ENCODE measurements at places on chromosomes 5 and 9.

GRCh38 chr5:148830211-148830610 is 3.8 kb downstream of the ADRB2 start:
- DNase-seq = no peak

DNA sequence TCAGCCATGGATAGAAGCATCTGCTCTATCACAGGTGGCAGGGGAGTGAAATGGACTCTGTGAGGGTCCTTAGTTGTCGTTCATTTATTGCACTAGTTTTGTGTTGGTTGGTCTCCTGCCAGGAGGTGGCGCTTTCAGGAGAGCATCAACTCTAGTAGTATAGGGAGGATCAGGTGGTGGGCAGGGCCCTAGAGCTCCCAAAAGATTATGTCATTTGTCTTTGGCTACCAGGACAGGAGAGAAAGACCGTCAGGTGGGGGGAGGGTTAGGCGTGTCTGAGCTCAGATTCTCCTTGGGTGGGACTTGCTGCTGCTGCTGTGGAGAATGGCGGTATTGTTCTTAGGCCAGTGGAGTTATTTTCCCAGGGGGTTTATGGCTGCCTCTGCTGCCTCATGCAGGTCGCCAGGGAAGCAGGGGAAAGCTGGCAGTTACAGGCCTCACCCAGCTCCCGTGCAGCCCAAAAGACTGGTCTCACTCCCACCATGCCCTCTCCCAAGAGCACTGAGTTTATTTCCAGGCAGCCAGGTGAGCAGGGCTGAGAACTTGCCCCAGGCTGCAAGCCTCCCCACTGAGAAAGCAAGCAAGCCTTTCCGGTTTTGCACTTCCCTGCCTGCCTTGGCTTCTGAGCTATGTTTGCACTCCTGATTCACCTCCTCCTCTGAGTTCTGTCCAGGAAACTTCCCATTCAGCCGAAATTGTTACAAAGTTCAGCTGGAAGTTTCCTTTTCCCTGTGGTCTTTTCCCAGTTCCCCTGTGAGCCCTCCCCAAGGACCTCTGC is 317.3 kb downstream of the TAF11L14 start:
- no peak for DNase-seq

DNA sequence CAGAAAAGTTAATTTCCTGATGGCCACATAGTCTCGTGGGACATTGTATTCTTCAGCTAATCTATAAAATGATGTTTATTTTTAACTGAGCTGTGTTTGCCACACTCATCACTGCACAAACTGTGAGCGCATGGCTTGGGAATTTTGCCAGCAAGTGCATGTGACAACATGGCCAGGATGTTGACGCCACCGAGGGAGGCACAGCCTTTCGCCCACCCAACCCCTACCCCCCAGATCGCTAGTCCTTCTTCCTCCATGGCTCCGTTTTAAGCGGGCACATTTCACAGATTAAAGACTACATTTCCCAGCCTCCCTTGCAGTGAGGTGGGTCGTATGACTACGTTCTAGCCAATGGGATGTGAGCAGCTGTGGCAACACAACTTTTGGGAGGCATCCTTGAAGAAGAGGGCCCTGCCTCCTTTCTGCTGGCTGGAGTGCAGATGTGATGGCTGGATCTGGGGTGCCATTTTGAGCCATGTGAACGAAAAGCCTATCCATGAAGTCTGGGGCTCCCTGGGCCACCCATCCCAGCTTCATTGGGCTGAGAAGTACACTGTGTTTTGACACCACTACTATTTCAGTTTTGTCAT is 7.9 kb downstream of the NRARP start:
- DNase-seq = peak; percentile 30

- no peak for DNase-seq
Observed at GRCh38 chr9:69834591-69835184, 14.1 kb downstream of the CFAP95 start.

DNA sequence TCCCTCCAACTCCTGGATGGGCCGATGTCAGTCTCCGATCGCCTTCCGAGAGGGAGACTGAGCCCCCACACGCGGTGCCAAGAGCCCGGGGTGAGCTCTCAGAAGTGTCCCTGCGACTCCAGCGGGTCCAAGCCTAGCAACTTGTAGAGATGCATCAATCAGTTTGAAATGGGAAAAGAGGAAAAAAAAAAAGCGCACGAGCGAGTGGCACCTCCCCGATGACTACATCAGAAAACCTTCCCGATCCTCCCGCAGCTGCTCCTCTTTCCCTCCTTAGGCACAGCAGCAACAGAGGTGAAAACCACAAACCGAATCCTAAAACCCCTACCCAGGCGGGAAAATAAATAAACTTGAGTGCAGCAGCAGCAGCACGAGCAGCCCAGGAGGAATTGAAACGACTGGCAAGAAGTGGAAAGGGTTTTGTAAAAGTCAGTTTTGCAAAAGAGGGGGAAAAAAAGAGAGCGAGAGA is 1.0 kb upstream of the EFNA5 start:
- peak; percentile 56 for DNase-seq

GRCh38 chr5:126961702-126962101 is 68.7 kb downstream of the MARCHF3 start:
- DNase-seq = peak; percentile 24

DNA sequence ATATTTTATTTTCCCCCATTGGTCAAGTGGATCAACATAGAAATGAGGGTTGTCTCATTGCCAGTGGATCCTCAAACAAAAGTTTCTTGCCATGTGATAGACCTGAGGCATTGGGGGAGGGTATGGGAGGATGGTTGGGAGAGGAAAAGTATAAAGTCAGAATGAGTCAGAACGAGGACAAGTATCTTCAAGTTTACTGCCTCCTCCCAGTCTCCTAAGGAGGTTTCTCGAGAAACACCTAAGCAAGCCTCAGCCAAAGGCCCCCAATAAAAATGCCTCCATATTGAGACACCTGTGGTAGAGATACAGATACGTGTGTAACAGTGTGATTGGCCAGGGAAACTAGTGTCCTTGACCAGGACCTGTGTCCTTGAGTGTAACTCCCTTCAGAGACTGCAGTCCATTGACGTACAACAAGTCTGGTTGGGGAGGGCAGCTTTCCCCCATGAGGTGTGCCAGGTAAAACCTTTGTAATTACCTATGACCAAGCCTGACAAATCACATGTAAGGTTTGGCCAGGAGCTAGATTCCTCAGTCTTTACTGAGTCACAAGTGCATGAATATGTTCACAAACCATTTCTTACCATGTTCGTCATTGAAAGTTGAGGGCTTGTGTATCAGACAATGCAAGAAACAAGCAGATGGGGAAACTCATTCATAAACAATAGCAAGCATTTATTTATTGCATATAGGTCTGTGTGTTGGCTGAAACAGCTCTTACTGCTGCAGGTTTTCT is 198.6 kb upstream of the SH3GL2 start:
- DNase-seq = no peak

- no peak for DNase-seq
Observed at GRCh38 chr5:102018690-102019089, 277.4 kb downstream of the SLCO4C1 start.

GRCh38 chr5:109942646-109943045 is 252.9 kb downstream of the MAN2A1 start:
- no peak for DNase-seq

DNA sequence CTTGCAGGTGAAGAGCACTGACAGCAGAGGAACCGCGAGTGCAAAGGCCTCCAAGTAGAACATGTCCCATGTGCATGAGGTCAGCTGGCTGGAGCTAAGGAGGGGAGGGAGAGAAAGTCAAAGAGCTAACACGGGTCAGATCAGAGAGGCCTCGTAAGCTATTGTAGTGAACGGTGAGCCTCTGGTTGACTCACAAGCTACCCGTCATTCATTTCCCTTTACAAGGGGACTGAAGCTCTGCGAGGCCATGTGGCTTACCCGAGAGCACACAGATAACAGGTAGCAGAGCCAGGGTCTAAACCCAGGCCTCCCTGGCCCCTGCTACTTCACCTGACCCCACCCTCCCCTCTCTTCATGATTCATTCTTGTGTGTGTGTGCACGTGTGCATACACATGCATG is 152.7 kb upstream of the ADRA1B start:
- no peak for DNase-seq

- DNase-seq = no peak
Observed at GRCh38 chr9:122031157-122031556, 62.0 kb downstream of the TTLL11 start.

GRCh38 chr5:163880302-163880701 is 374.9 kb downstream of the MAT2B start:
- DNase-seq = no peak

GRCh38 chr5:51378448-51379330 is 4.6 kb upstream of the ISL1 start:
- DNase-seq = no peak

DNA sequence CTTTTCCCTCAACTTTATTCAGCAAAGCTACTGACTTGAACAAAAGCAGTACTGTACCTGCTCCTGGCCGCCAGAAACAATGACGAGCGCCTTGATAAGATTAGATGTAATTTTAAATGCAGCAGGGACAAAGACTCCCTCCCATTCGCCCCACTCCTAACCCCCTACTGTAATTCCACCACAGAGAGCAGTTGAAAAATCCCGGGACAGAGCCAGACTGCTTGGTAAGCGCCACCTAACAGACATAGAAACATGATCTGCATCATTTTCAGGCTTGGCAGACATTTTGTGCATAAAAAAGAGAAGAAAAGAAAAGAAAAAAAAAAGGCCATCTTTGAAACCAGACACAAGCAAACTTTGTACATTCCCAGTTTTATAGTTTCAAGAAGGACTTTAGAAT is 81.9 kb downstream of the ISL1 start:
- no peak for DNase-seq

DNA sequence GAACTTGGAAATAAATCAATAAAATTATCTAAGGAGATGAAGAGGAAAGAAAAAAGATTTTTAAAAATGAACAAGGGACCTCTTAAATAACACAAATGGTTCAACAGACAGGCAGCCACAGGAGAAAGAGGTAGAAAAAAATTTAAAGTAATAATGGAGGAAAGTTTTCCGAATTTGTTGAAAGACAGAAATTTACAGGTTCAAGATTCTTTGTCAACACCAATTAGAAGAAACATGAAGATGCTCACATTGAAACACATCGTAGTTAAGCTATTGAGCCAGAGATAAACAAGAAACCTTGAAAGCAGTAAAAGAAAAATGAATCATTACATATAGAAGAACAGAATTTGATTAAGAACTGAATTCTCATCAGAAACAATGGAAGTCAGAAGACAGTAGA is 68.7 kb upstream of the OSMR start:
- DNase-seq = no peak

- no peak for DNase-seq
Observed at GRCh38 chr9:26523577-26523976, 369.0 kb downstream of the CAAP1 start.

GRCh38 chr9:89801742-89802670 is 197.2 kb downstream of the GADD45G start:
- no peak for DNase-seq

- peak; percentile 9 for DNase-seq
Observed at GRCh38 chr5:9207817-9208418, 338.0 kb downstream of the SEMA5A start.

DNA sequence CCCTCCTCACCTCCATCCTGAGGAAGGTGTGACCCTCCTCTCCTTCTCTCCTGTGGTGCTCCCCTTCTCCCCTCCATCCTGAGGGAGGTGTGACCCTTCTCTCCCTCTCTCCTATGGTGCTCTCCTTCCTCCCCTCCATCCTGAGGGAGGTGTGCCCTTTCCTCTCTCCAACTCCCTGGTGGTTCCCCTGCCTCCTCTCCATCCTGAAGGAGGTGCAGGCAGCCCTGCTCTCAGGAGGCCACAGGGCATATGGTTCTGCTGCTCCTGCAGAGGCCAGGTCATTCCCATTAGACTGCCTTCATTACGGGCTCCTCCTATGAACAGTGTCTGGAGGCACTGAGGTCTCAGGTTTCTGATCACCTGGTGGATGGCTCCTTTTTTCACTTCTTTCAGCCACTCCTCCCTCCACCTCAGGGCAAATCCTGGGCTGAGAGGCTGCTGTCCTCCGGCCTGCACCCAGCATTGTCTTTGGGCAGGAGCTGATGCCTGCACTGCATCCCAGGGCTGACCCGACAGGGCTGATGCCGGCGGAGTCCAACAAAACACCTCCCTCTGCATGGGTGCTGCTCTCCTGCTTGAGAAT is 197.1 kb downstream of the MED10 start:
- no peak for DNase-seq

GRCh38 chr9:2874001-2874750 is 30.3 kb upstream of the PUM3 start:
- DNase-seq = no peak

DNA sequence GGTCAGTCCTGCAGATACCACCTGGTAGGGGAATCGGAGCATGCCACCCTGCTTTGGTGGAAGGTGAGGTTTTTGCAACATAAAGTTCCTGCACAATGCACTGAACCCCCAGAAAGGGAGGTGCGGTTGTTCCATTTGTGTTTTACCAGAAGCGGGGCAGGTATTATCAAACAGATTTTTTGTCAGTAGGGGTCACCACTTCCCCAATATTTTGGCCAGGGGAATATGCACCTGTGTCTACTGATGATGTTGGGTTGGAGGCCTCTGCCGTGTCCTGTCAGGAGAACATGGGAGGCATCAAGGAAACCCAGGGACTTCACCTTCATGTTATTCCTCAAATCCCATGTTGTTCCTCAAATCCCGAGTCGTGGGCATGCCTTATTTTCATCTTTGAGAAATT is 438.7 kb downstream of the NTRK2 start:
- DNase-seq = no peak

- no peak for DNase-seq
Observed at GRCh38 chr5:135238622-135239452, 160.2 kb downstream of the MACROH2A1 start.

- DNase-seq = no peak
Observed at GRCh38 chr9:115492869-115493268, 374.9 kb upstream of the TNC start.

DNA sequence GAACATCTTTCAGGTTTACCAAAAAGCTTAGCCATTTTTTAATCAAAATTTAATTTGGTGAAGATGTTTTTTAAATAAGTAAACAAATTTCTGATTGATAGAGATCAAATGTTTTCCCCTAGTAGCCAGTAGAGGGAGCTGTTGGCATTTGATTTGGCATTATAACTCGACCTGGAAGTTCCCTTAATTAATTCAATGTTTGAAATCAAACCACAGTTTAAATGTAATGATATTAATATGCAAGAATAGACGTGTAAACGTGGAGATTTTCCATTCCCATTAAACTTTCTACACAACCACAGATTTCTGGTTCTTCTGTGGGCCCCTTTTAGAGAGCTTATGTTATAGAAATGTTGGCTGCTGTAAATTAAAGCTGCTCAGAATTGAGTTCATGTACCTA is 148.1 kb upstream of the MPDZ start:
- DNase-seq = peak; percentile 20

GRCh38 chr9:109974143-109974917 is 194.3 kb downstream of the PALM2AKAP2 start:
- no peak for DNase-seq

Data from NCI-H2029 treated with DMSO at 0.1 percent for 48 hours (cell line).